HuH-7 (cell line): ENCODE measurements at places on chromosomes 3 and 15.

DNA sequence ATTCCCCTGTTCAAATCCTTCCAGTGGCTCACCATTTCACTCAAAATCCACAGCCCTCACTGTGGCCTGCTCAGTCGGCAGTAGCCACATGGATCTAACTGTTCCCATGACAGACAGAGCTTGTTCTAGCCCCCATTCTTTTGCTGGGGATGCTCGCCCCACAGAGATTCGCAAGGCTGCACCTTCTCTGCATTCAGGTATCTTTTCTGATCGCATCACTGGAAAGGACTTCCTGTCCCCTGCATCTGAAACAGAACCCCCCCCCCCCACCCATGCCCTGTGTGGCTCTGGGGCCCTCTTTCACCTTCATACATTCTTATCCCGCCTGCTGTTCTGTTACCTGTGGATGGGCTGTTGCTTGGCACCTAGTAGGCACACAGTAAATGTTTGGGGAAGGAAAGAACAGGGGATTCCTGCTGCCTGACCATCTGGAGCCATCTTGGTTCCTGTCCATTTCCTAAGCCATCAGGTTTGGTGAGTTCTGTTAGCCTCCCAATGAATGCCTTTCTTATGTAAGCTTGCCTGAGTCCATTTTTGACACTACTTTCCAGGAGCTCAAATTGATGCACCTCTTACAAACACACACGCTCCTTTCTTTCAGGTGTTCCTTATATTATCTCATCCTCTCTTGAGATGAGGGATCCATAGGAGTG lies 42.9 kb upstream of the PGPEP1L start:
- no peak for DNase-seq

DNA sequence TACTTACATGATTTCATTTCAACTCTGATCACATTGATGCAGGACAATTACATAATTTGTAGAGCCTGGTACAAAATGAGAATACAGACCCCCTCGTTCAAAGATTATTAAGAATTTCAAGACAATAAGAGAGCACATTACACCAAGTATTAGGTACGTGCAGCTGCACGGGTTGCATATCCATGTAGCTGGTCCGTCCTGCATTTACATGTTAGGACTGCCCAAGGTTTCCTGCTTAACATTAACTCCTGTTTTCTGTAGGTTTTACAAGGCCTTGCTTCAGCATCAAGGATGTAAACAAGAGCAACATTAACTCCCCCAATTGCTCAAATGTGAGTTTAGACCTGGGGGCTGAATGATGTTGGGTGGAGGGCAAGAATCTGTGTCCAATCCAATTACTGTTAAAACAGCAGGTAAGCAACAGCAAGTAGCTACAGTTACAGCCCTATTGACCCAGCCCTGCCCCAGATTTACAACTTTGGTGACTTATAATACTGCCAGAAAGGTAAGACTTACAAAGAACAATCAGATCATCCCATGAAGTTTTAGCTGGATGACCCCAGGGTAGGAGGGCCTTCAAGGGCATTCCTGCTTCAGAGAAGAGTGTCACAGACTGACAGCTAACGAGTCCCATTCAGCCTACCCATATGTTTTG lies 127.4 kb upstream of the PPP2R3A start:
- no peak for DNase-seq

- DNase-seq: no peak
Observed at GRCh38 chr3:104952146-104952972, 414.4 kb upstream of the ALCAM start.

DNA sequence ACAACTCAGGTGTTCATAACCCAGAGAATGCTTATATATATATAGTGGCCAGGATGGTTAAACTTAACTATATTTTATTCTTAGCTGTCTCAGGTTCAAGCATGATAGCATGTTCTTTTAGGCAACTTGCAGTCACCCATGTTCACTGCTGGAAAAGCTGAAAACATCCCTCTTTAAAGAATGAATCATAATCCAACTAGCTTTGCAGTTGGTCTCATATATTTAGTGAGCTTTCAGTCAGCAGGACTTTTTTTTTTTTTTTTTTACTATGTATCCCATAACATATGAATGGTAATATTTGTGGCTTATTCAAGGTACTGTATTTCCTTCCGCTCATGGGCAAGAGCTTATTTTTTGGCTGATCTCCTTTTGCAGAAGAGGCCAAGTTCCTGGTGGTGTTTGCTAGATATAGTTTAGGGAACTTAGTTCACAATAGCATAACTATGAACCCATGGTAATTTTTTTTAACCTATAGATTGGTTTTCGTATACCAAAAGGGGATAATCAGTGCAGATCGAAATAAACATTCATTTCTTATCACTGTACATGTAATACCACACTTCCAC lies 77.6 kb downstream of the CMSS1 start:
- no peak for DNase-seq

DNA sequence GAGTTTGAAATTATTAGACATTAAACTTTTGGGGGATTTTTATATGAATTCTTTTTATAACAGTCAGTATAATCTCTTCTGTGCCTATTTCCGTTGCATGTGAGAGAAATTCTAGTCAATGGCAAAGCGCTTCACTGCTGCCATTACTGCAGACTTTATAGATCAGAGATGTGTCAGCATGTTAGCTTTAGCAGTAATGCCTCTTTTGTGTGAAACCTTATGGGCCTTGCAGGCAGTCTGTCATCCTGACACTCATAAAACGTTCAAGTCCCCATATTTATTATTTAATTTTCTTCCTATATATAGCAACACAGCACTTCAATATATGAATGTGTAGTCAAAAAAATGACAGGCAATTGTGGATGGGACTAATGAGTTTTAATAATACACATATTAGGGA lies 191.0 kb downstream of the NLGN1 start:
- no peak for DNase-seq

GRCh38 chr3:170128977-170129431 lies 52.5 kb downstream of the PHC3 start:
- DNase-seq: peak; percentile 15

GRCh38 chr3:156762631-156763185 lies 63.4 kb upstream of the LEKR1 start:
- no peak for DNase-seq
